ENCODE measurements at places on chromosomes 3 and 15. TPM values are rescaled to one million over a fixed set of nuclear protein-coding genes. Genes with fewer than 3 reads are reported as not detected.

GRCh38 chr15:31264559-31265089 lies 62.0 kb upstream of the KLF13 start:
- no peaks in the 10 kb centered on the region for H3K4me1 ChIP-seq
- H3K27me3 ChIP-seq: peaks cover 7% of the 10 kb centered on the region
- H3K36me3 ChIP-seq: no peaks in the 10 kb centered on the region
- DNase-seq: no peak
- H3K4me3 ChIP-seq: no peak overlapping the region

DNA sequence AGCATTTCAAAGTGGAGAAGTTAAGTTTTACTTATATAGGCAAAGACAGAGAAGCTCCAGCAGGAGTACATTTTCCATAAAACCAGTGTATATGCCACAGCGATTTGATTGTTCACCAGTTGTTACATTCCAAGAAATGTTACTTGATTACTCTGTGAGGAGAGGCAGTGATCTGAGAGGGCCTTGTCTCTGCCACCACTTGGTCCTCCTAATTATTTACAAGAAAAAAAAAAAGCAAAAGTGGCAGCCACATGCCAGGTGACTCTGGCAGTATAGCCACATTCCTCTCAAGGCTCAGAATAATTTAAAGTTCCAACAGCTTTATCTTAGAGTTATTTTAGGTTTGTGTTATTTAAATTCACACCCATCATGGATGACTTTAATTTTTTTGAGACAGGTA lies 1077.8 kb downstream of the ZPLD1 start:
- H3K27me3 ChIP-seq: no peaks in the 10 kb centered on the region
- H3K27ac ChIP-seq: no peak overlapping the region
- H3K4me3 ChIP-seq: no peak overlapping the region

DNA sequence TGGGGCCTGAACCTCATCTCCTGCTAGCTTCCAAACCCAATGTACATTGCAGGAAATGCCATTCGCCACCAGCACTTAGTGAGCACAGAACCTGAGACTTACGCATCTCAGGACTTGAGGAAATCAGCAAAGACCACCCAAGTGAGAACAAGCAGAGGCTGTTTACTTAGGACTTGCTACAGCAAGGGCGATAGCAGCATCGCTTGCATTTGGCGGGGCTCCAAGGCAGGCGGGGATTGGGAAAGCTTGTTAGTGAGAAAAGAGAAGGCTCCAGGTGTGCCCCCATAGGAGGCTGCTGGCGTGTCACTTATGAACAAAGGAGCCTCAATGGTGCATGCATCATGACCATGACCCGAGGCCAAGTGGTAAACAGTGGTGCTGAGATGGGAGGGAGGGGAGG lies 19.7 kb downstream of the SLC6A20 start:
- no peak overlapping the region for H3K4me3 ChIP-seq
- DNase-seq: no peak
- H3K27ac ChIP-seq: no peak overlapping the region

- no peaks in the 10 kb centered on the region for H3K4me1 ChIP-seq
- peaks cover 14% of the 10 kb centered on the region for H3K36me3 ChIP-seq
- DNase-seq: no peak
Measured at GRCh38 chr3:121698901-121699300, 38.2 kb upstream of the HCLS1 start.

- no peak for DNase-seq
- H3K27me3 ChIP-seq: peaks cover 9% of the 10 kb centered on the region
- H3K27ac ChIP-seq: no peak overlapping the region
- no peak overlapping the region for H3K4me3 ChIP-seq
- no peaks in the 10 kb centered on the region for H3K4me1 ChIP-seq
Measured at GRCh38 chr15:60784483-60785254, 305.7 kb upstream of the ICE2 start.

DNA sequence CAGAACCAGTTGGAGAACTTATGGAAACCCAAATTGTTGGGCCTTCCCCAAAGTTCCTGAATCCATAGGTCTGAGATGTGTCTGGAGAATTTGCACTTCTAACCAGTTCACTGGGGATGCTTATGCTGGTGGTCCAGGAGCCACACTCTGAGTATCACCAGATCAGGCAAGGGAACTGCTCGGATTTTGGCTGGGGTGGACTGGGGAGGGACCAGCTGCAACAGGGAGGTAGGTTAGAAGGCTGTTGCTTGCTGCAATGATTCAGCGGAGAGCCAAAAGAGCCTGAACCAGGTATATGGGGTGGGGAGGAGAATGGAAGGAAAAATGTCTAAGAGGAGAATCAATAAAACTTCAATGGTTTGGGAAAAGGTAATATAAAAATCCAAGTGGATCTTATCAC lies 45.9 kb upstream of the EPHB1 start:
- H3K4me1 ChIP-seq: no peaks in the 10 kb centered on the region
- peaks cover 8% of the 10 kb centered on the region for H3K27me3 ChIP-seq
- no peak overlapping the region for H3K4me3 ChIP-seq
- DNase-seq: no peak
- H3K27ac ChIP-seq: no peak overlapping the region

GRCh38 chr3:16300881-16301359 lies 35.9 kb downstream of the OXNAD1 start:
- H3K27me3 ChIP-seq: no peaks in the 10 kb centered on the region
- no peak for DNase-seq
- no peak overlapping the region for H3K27ac ChIP-seq
- no peak overlapping the region for H3K4me3 ChIP-seq
- H3K36me3 ChIP-seq: peaks cover 6% of the 10 kb centered on the region

DNA sequence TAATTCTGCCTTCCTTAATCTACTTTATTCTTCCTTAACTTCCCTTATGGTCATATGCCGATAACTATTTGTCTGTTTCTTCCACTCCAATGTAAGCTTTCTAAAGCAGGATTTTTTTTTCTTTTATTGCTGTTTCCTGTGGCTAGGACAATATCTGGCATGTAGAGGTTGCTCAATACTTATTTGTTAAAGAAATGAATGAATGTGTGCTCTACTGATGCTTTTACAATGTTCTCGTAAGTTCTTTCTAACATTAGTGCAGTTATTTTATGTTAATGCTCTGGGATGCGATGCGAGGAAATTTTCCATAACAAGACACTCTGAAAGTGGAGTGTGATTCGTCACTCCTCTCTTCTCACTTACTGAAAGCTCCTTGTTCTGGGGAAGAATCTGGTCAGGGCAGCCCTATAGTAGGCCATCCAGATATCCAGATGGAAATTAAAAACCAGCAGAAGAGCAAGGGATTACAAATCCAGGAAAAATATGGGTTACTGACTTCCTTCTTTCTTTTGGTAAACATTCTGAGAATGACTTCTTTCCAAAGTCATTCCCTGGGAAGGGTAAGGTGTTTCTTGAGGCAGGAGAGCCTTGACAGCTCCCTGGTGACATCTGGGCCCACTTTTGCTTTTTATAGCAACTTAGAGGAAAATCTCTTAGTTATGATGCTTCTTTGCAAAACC lies 420.4 kb downstream of the PDCD6IP start:
- no peak overlapping the region for H3K27ac ChIP-seq
- no peaks in the 10 kb centered on the region for H3K36me3 ChIP-seq
- no peaks in the 10 kb centered on the region for H3K27me3 ChIP-seq
- no peak for DNase-seq
- no peaks in the 10 kb centered on the region for H3K4me1 ChIP-seq
- H3K4me3 ChIP-seq: no peak overlapping the region

GRCh38 chr3:115226844-115227445 lies 79.9 kb upstream of the ZBTB20 start:
- H3K27me3 ChIP-seq: no peaks in the 10 kb centered on the region
- DNase-seq: no peak
- no peaks in the 10 kb centered on the region for H3K36me3 ChIP-seq
- H3K4me1 ChIP-seq: no peaks in the 10 kb centered on the region
- H3K27ac ChIP-seq: no peak overlapping the region
- H3K4me3 ChIP-seq: no peak overlapping the region

DNA sequence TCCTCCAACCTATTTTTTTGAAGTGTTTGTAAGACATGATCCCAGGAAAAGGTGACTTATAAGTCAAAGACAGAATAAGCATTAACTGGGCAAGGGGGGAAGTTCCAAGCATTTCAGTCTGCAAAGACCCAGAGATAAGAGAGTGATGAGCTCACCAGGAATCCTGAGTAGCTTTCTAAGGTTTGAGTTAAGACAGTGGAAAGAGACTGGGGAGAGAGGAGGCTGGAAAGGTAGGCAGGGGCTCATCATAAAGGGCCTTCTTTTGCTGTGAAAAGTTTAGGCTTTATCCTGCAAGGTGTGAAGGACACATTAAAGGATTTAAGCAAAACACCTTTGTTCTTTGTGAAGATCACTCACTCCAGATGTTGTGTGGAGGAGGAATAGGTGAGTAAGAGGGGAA lies 438.8 kb downstream of the CHL1 start:
- no peaks in the 10 kb centered on the region for H3K4me1 ChIP-seq
- no peaks in the 10 kb centered on the region for H3K36me3 ChIP-seq
- no peak overlapping the region for H3K4me3 ChIP-seq
- no peak overlapping the region for H3K27ac ChIP-seq
- no peaks in the 10 kb centered on the region for H3K27me3 ChIP-seq
- no peak for DNase-seq

DNA sequence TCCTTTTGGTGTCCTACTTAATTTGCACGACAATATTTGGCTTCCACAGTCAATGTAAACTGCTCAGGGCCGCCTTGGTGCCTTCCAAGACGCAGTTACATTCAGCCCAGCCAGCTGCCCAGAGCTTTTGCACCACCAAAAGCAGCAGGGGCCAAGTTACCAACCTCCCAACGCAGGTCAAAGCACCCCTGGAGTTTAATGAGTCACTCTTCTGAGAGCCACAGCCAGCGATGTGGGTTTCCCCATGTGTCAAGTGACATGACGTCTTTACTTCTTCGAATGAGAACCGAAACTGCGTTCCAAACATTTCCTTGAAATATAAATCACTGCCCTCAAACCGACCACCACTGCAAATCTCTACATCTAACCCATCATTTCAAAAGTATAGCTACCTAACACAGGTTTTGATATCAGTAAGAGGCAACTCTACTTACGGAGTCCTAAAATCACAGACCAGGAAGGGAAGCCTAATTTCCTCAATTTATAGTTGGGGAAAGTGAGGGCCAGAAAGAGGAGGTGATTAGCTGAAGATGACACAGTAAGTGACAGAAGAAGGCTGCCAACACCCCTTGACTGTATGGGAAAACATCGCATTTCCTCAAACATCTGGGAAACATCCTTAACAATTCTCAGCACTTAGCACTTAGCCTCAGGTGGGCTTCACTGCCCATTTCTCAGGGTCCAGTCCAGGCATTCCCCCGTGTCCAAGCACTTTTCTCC lies 24.5 kb downstream of the MB21D2 start:
- H3K27ac ChIP-seq: peak overlapping the region; percentile 55
- DNase-seq: peak; percentile 91
- H3K4me1 ChIP-seq: peaks cover 14% of the 10 kb centered on the region
- H3K36me3 ChIP-seq: no peaks in the 10 kb centered on the region

DNA sequence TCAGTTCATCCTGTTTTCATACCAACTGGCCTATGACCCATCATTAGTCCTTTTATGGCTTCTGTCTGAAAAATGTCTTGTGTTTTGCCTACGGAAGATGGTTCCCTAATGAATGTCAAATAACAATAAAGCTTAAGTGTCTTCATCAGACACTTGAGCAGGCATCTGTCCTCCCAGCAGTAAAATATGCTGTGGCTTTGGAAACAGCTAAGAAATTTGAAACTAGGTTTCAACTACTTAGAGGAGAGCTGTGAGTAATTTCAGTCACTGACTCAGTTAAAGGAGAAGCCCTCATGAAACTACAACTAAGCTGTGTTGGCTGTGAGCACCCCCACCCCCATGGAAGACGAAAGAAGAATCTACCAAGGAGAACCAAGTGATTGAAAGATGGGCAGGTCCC lies 409.4 kb upstream of the PPP2R3A start:
- H3K27me3 ChIP-seq: no peaks in the 10 kb centered on the region
- no peak for DNase-seq
- no peaks in the 10 kb centered on the region for H3K36me3 ChIP-seq
- H3K27ac ChIP-seq: no peak overlapping the region
- no peak overlapping the region for H3K4me3 ChIP-seq

Gene CCDC54
- total RNA-seq: not detected

Gene GPR156
- 0.28 TPM for total RNA-seq

Gene OSTN
- total RNA-seq: 0.28 TPM

Gene ATP13A5
- not detected for total RNA-seq

Gene ST8SIA2
- total RNA-seq: not detected
